ENCODE measurements at places on chromosomes 5 and 9.

DNA sequence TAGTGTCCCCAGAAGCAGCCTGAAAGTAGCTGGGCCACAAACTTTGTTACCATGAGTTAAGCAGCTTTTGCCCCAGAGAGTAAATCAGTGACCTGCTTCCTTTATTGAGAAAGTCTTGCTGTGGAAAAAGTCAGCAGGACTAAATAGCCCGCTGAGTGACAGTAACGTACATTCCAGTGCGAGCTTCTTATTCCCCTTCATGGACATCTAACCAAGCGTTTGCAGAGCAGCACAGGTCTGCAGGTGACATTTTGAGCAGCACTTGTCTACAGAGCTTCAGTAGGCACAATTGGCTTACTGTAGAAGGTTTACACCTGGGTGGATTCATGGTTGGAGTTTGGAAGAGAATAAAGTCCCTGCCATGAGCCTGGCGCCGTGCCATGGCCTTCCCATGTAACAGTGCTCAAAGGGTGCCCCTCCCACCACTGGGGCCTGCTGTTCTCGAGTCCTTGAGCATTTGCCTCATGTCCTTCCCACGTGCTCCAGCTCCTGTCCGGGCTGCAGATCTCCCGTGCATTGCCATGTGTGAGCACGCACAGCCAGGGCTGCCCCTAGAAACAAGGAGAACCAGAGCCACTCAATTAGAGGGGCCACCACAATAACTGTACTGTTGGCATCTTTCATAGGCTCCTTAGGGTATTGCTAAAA lies 41.3 kb upstream of the GRHPR start:
- DNase-seq: no peak

GRCh38 chr5:80507663-80508062 lies 19.8 kb downstream of the FAM151B start:
- no peak for DNase-seq

DNA sequence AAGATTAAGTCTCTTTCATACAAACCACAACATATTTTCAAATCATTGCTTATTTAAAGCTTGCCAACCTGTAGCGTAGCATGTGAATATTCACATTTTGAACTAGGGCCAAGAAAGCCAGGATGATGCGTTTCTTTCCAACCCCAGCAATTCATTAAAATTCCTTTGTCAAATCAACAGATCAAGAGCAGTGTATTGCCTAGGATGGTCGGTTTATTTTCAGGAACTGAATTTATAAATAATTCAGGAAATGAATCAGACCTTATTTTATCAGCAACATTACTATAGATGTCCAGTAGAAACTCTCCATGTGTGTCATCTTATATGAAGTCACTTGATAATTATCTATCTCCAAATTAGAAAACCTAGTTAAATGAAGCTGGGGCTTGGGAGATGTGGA lies 13.2 kb upstream of the AUH start:
- DNase-seq: no peak

GRCh38 chr9:85900504-85901201 lies 40.3 kb upstream of the NAA35 start:
- no peak for DNase-seq

Data from activated T-helper 1 cell treated with anti-CD3 and anti-CD28 coated beads, Interleukin-2, amount 50 U/mL, for 16 hours (primary cell).